NT2/D1 (cell line): ENCODE measurements at places on chromosomes 11 and 22.

- DNase-seq = no peak
These were observed 103.5 kb downstream of the WNT11 start for GRCh38 chr11:76102802-76103201.

- DNase-seq = peak; percentile 67
These were observed 1.6 kb upstream of the PHLDA2 start for GRCh38 chr11:2930704-2931419.

DNA sequence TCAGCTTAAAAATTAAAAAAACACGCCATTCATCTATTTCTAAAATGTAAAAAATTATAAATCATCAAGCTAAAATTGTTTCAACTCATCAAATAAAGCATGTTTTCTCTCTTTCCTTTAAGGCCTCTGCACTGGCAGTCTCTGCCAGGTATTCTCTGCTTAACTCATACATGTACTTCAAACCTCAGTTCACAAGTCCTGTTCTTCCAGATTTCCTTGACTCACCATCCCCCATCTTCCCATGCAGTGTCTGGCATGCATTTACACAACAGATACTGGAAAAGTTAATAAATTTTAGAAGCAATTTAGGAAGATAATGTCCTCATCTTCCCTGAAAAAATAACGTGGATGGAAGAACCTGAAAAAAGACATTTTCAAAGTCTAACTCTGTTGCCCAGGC is 32.5 kb downstream of the CSTF3 start:
- no peak for DNase-seq

- DNase-seq = no peak
These were observed 29.3 kb upstream of the OR10D3 start for GRCh38 chr11:124153821-124154220.

DNA sequence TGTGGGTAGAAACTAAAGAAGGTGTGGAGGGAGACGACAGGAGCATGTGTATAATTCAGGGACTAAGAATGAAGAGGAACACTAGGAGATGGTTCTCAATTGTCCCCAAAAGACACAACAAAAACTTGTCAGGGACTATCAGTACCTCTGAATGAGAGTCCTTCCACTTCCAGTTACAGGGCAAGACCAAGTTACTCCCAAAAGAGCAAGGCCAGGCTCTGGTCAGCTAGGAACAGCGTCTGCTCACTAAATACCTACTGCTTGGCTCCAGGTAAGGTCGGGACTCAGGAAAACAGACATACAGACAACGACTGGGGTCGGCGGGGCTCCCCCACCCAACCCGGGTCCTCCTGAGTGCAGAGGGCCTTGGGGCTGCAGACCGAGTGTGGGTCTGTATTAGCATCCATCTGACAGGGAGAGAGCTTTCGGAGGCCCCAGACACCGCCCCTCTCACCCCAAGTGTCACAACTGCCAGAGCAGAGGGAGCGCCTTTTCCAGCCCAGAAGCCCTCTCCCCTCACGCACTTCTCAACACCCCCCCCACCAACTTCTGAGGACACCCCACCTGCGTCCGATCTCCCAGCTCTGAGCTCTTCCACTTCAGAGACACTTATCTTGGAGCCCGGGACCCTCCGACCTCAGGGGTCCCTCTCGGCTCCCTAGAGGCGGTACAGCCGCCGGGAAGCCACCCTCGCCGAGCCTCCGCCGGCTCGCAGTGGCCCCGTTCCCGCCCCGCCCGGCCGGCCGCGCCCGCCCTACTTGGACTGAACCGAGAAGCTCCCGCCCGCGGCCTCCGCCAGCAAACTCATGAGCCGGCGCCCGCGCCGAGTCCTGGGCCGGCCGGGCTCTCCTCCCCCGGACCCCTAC is 522 bp downstream of the RHOG start:
- no peak for DNase-seq

DNA sequence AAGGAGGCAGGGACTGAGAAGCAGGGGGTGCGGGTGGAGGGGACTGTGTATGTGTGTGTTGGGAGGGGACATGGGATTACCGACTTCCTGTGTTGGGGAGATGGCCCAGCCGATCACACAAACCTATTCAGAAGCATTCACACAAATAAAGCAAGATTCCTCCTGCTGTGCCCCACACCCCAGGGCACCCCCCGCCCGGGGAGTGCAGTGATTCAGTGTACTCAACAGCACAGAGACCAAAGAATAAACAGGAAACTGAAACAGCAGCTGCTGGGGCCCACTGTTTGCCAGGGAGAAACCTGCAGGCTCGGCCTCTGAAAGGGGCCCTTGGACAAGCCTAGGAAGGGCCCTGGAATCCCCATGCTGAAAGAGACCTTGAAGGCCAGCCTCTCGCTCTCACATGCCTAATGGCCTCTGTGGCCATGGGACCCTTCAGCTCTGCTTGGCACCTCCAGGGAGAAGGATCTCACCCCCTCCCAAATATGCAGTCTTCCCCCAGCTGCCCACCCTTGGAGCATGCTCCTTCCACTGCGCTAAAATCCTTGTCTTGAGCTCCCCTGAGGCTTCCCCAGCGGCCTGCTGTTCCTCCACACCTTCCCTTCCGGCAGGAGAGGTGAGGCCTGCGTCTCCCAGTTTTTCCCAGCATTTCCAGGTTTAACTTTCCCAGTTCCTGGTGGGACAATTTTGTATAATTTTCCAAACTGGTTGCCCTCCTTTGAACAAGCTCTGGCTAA is 72.9 kb downstream of the CSNK2A3 start:
- DNase-seq = peak; percentile 36

DNA sequence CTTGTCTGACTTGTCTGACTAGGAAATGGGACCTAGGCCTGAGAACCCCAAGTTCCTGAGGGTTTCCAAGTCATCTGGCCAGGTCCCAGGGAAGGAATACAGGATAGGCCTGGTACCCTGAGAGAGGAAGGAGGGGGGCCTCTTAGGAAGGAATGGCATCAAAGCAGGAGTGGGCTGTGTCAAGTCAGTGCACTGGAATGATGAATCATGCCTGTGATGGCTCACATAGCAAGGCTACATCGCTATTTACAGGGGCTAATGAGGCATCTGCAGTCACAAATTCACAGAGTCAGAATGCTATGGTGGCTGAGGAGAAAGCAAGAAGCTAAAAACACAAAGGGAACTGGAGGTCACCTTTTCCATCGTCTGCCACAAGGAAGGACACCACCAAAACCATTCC is 247.3 kb downstream of the NXPE2 start:
- DNase-seq = no peak

DNA sequence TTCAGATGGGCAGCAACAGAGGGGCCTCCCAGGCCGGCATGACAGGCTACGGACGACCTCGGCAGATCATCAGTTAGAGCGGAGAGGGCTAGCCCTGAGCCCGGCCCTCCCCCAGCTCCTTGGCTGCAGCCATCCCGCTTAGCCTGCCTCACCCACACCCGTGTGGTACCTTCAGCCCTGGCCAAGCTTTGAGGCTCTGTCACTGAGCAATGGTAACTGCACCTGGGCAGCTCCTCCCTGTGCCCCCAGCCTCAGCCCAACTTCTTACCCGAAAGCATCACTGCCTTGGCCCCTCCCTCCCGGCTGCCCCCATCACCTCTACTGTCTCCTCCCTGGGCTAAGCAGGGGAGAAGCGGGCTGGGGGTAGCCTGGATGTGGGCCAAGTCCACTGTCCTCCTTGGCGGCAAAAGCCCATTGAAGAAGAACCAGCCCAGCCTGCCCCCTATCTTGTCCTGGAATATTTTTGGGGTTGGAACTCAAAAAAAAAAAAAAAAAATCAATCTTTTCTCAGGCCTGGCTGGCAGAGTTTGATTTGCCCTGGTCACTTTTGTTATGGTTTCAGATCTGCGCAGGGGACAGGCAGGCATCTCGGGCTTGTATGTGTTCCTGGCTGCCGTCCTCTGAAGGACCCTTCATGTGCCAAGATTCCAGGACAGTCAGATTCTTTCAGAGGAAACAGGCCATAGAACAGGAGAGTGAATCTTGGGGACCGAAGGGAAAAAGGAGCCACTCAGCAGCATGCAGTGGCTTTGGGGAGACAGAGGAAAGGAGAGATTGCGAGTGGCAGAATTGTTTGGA is 5.3 kb downstream of the TAGLN start:
- no peak for DNase-seq

DNA sequence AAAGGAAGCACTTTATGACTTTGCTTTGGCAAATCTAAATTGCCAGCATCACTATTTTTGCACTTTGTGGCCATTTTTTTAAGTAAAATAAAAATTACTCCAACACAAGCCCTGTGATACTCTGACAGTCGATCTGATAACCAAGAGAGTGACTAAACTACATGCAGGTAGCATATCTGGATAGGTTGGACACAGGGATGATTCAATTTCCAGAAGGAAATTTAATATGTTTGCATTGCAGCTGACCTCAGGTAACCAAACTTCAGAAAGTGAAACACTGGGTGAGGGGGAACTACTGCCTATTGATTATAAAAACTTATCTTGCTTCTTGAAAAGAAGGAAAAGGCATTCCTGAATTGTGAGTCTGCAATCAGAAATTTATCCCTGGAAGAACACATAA is 13.9 kb downstream of the OR5B3 start:
- no peak for DNase-seq

- no peak for DNase-seq
These were observed 56.6 kb upstream of the LIN7C start for GRCh38 chr11:27563201-27563600.

- no peak for DNase-seq
These were observed 15.5 kb upstream of the CTSD start for GRCh38 chr11:1779034-1779805.

GRCh38 chr11:117037279-117037974 is 60.8 kb downstream of the SIK3 start:
- no peak for DNase-seq

DNA sequence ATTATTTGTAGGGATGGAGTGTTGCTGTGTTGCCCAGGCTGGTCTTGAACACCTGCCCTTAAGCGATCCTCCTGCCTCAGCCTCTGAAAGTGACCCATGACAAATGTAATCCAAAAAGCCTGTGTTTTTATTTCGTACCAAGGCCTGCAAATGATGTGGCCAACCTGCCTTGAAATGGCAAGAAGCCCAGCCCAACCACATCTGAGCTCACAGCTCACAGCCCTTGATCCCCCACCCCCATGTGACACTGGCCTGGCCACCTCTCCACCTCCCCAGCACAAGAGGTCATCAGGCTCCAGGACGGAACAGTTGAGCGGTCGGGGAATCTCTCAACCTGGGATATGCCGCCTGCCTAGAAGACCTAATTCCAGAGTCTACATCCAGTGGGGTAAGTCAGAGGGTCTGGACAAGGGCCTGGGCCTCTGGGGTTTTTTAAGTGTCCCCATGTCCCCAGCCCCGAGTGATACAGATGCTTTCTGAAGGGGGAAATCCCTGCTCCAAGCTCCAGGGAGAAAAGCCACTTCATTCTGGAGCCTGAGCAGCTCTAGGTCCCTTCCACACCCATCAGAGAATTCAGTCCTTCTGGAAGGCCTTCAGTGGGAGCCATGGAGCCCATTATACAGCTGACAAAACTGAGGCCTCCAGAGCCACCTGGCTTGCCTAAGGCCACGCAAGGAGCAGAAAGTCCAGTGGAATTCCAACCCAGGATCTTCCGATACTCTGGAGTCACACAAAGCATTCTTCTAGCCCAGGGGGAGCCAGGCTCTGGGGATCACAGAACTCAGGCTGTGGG is 70.7 kb downstream of the MN1 start:
- no peak for DNase-seq

DNA sequence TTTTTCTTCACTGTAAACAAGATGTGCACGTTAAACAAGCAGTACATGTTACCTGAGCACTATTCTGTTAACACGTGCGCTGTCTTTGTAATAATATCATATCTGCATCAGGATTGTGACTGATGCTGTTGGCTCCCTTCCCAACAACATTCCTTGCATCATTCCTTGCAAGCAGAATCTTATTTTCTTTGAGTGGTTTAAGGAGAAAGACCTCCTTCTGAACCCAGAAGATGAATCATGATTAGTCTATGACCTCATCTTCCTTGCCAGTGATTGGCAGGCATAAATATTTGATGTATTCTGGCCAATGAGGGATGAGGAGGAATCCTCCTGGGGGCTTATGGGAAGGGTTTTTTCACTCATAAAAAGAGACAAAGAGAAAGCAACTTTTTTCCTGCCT is 46.2 kb downstream of the C11orf71 start:
- no peak for DNase-seq

DNA sequence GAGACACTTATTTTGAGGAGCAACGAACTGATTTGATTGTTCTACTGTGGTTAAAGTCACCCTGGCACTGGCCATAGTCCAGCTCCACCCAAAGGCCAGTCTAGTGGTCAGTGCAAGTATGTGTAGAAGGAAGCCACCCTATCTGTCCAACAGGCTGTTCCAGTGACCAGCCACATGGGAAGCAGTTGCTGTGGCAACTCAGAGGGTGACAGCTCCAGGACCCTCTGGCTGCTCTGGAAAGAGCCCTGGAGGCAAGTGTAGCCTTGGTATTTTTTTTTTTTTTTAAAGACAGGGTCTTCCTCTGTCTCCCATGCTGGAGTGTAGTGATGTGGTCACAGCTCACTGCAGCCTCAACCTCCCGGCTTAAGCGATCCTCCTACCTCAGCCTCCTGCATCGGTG is 27.8 kb downstream of the LMO1 start:
- DNase-seq = no peak

DNA sequence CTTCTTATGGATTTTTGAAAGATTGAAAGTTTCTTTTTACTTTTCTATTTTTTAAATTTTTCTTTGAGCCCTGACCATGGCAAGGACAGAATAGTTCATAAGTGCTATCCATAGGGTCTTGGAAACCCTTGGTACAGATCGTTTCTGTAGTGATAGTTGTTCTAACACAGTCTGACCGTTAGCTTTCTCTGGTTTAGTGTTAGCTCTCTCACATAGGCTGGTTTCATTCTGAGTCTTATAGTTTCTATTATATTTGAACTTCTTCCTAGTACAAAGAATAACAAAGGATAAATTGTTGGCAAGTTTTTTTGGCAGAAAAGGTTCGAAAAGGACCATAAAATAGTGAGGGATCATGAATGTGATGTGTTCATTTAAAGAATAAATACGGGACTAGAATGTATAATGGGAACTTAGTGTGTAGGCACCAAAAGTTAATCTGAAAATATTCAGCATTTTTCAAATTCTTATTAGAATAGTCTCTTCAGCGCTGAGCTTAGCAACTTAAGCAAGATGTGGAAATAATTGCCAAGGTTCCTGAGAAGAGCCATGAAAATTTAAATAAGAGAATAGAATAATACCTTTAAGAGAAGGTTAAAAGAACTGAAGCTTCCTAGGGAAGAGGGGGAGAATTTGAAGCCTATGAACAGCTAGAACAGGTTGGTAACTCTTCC is 24.1 kb downstream of the FDX1 start:
- DNase-seq = no peak

DNA sequence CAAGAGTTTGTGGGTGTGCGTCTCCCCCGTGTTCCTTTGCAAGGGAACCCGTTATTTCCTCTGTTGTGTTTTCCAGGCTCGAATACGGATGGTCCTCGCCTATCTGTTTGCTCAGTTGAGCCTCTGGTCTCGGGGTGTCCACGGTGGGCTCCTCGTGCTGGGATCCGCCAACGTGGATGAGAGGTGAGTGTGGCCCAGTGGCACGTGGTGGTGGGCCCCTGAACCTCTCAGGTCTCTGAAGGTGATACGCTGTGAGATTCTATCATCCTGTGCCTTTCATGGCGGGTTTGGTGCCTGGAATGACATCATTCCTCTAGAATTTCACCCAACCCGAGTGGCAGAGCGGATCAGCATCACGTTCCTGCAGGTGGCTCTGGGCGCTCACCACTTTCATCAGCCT is 32.5 kb downstream of the NADSYN1 start:
- no peak for DNase-seq
